ENCODE measurements at places on chromosomes 2 and 18. TPM values are rescaled to one million over a fixed set of nuclear protein-coding genes. Genes with fewer than 3 reads are reported as not detected.
A peak's percentile ranks its signal among the peaks of the same experiment; 100 is the strongest.

DNA sequence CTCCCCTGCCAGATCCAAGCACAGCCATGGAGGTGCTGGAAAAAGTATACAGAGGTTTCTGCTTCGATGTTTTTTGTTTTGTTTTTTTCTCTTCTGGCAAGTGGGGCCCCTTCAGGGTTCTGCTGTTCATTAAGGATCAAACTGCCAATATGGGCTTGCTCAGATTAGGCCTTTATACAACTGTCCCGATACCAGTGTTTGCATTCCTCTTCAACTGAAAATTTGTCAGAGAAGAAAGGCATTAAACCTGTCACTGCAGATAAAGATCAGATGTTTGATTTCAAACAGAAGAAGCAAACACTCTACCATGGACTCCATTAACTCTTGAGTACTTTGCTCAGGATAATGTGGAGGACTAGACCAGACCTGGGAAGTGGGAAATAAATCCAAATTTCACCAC lies 396.0 kb upstream of the SMIM21 start:
- no peaks in the 10 kb centered on the region for H3K4me1 ChIP-seq
- no peak overlapping the region for H3K4me3 ChIP-seq
- DNase-seq: no peak
- H3K27me3 ChIP-seq: no peaks in the 10 kb centered on the region
- H3K36me3 ChIP-seq: no peaks in the 10 kb centered on the region

The SLC9A4 gene
- polyA plus RNA-seq: 0.12 TPM

The CHCHD5 gene
- 29.1 TPM for polyA plus RNA-seq

DNA sequence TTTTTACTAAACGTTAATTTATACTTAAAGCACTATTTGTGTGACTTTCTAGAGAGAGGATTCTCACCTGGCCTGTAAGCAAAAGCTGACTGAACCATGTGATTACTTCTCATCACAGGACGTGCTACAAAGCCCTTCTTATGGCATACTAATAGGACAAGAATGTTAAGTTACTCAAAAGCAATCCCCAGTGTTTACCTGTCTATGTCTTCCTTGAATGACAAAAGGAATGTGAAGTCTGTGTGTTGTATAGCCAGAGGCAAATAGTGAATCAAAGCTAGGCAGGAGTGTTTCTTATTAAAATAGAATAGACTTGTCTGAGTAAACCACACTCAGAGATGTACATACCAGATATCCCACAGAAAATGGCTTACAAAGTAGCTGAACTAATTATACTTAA lies 1465.5 kb downstream of the SUCLG1 start:
- H3K36me3 ChIP-seq: no peaks in the 10 kb centered on the region
- no peak for DNase-seq
- no peaks in the 10 kb centered on the region for H3K4me1 ChIP-seq
- H3K4me3 ChIP-seq: no peak overlapping the region
- no peak overlapping the region for H3K27ac ChIP-seq
- H3K27me3 ChIP-seq: no peaks in the 10 kb centered on the region

The ALPG gene
- 0.09 TPM for polyA plus RNA-seq

The CAPN13 gene
- polyA plus RNA-seq: 0.65 TPM

DNA sequence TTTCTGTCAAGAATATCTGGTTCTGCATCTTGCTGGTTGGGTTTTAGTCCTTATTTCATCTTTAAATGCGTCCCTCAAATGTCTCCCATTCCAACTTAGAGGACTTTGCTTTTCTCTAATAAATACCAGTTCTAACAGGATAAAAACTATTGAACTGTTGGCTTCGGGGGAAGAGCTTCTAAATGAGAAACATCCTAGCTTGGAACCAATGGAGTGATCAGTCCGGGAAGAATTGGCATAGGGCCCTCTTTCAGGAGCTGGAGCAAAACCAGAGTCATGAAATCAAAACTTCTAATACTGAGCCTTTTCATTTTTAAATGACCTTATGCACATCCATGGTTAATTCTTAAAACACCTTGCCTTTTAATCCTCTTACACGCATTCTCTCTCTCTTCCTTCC lies 401.6 kb upstream of the SMIM21 start:
- H3K27me3 ChIP-seq: no peaks in the 10 kb centered on the region
- no peak for DNase-seq
- no peak overlapping the region for H3K4me3 ChIP-seq

DNA sequence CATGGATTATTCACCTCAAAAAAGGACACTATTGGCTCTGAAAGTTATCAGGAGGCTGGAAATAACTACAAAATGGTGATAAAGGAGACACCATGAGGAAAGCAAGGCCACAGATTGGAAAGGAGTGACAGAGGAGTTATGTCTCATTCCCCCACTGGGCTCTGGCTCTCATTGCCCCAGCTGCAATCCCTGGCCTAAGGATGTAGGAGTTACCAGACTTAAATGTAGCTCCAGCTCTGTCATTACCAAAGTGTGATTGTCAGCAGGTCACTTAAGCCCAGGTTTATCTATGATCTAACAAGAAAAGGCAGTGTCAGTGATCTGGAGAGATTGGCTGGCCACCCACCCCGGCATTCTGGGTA lies 1228.2 kb upstream of the DDX18 start:
- no peaks in the 10 kb centered on the region for H3K27me3 ChIP-seq
- H3K4me3 ChIP-seq: no peak overlapping the region
- no peaks in the 10 kb centered on the region for H3K4me1 ChIP-seq
- no peak overlapping the region for H3K27ac ChIP-seq
- no peak for DNase-seq

GRCh38 chr2:169077674-169078240 lies 8.4 kb downstream of the DHRS9 start:
- no peak overlapping the region for H3K4me3 ChIP-seq
- no peaks in the 10 kb centered on the region for H3K27me3 ChIP-seq
- no peaks in the 10 kb centered on the region for H3K4me1 ChIP-seq
- no peaks in the 10 kb centered on the region for H3K36me3 ChIP-seq
- no peak overlapping the region for H3K27ac ChIP-seq

GRCh38 chr2:101282980-101283379 lies 25.5 kb downstream of the RNF149 start:
- no peak for DNase-seq
- H3K4me1 ChIP-seq: no peaks in the 10 kb centered on the region
- no peak overlapping the region for H3K27ac ChIP-seq
- H3K27me3 ChIP-seq: no peaks in the 10 kb centered on the region
- peaks cover 33% of the 10 kb centered on the region for H3K36me3 ChIP-seq

DNA sequence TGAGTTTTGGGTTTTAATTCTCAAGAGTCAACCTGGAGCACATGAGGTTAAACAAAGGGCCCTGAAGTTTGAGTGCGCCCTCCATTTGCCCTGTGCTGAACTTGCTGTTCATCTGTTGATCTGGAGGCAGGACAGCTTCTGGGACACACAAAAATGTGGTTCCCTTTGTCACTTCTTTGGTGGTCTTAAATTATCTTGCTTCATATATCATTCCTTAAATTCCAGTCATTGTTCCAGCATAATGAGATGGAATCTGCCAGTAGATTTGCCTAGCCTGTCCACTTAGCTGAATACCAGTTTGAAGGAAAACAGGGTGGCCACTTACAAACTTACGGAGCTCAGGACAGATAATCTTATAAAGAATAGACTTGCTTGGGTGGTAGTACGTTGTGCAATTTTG lies 916 bp downstream of the CETN1 start:
- H3K36me3 ChIP-seq: no peaks in the 10 kb centered on the region
- no peaks in the 10 kb centered on the region for H3K27me3 ChIP-seq
- no peak for DNase-seq
- no peak overlapping the region for H3K27ac ChIP-seq
- H3K4me1 ChIP-seq: peaks cover 10% of the 10 kb centered on the region
- H3K4me3 ChIP-seq: no peak overlapping the region

The HAT1 gene
- polyA plus RNA-seq: 39.3 TPM

The AQP12A gene
- polyA plus RNA-seq: not detected

DNA sequence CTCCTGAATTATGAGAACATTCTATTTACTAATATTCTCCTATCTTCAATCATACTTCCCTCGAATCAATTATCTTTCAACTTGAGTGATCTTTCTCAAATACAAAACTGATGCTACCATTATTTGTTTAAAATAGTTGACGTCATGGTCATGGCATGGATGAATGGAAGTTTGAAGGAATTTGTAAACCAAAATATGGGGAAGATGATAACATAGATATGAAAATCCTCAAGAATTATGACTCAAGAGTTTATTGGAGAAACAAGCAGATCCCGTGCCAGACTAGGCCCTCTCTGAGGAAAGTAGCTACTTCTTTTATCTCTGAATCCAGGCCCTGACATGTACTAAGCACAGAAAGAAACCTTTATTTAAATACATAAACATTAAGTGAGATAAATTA lies 270.4 kb upstream of the MC4R start:
- no peak overlapping the region for H3K27ac ChIP-seq
- no peak overlapping the region for H3K4me3 ChIP-seq
- no peaks in the 10 kb centered on the region for H3K4me1 ChIP-seq
- no peak for DNase-seq
- no peaks in the 10 kb centered on the region for H3K36me3 ChIP-seq

DNA sequence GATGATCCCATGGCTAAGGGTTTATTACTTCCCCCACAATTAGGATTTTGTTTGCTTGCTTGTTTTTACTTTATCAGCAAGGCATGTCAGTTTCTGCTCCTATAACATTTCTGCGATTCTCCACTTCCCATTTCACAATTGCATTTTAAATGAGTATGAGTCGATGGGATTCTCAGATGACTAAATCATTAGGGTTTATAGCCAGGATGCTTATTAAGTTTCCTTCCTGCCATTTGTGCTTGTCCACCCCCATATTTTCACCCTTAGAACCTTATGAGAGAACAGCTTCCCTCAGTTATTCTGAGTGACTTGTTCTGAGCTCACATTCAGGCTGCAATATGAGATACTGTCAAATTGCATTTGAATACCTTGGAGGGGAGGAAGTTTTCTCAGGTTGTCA lies 37.9 kb upstream of the C1GALT1C1L start:
- H3K27ac ChIP-seq: no peak overlapping the region
- H3K4me3 ChIP-seq: no peak overlapping the region
- no peak for DNase-seq
- H3K27me3 ChIP-seq: no peaks in the 10 kb centered on the region
- H3K36me3 ChIP-seq: no peaks in the 10 kb centered on the region
- H3K4me1 ChIP-seq: no peaks in the 10 kb centered on the region

The EFR3B gene
- polyA plus RNA-seq: 47.6 TPM

GRCh38 chr18:55997151-55997561 lies 409.2 kb upstream of the TCF4 start:
- DNase-seq: peak; percentile 14
- peak overlapping the region; percentile 75 for H3K27ac ChIP-seq
- no peak overlapping the region for H3K4me3 ChIP-seq
- no peaks in the 10 kb centered on the region for H3K36me3 ChIP-seq

- H3K36me3 ChIP-seq: peaks cover 46% of the 10 kb centered on the region
- no peak overlapping the region for H3K4me3 ChIP-seq
- DNase-seq: no peak
- no peaks in the 10 kb centered on the region for H3K27me3 ChIP-seq
- no peaks in the 10 kb centered on the region for H3K4me1 ChIP-seq
Observed at GRCh38 chr2:96806468-96807126, 9.5 kb upstream of the CNNM3 start.

- no peaks in the 10 kb centered on the region for H3K27me3 ChIP-seq
- no peaks in the 10 kb centered on the region for H3K4me1 ChIP-seq
- H3K4me3 ChIP-seq: no peak overlapping the region
- H3K27ac ChIP-seq: no peak overlapping the region
- no peaks in the 10 kb centered on the region for H3K36me3 ChIP-seq
Observed at GRCh38 chr2:79750321-79750720, 237.5 kb downstream of the CTNNA2 start.

DNA sequence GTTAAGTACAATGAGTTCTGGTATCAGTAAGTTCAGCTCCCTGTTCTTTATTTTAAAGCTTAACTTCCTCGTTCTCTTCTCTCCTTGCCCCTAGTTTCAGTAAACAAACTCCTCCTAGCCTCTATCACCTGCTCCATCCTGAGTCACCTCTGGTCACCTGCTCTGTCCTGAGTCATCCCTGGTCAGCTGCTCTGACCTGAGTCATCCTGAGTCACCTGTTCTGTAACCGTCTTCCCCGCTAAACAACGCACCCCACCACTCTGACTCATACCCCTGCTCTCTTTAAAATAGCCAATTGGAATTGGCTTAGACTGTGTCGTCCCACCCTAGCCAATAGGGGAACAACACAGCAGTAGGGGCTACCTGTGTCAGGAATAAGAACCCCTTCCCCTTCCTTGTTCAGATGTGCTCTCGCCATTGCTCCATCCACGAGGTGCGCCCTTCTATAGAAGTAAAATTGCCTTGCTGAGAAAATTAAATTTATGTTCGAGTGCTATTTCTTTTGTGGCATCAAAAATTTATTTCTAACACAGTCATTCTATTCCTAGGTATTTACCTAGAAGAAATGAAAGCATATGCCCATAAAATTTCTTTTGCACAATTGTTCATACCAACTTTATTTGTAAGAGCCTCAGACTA lies 24.9 kb upstream of the RMND5A start:
- DNase-seq: no peak
- no peaks in the 10 kb centered on the region for H3K4me1 ChIP-seq
- no peak overlapping the region for H3K4me3 ChIP-seq

All from spinal cord (tissue), 10 donors.